ENCODE measurements at places on chromosomes 2 and 18.
A peak's percentile ranks its signal among the peaks of the same experiment; 100 is the strongest.

DNA sequence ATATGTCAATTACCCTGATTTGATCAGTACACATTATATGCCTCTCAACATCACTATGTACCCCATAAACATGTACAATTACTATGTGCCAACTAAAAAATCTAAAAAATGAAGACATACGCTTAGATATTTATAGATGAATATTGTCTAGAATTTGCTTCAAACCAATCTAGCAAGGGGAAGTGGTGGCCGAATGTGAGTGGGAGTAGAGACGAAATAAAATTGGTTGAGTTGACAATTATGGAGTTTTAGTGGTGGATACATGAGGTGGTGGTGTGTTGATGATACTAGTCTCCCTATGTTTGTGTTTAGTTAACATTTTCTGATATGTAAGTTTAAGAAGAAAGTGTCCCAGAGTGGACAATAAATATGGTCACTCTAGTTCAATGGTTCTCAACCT is 49.0 kb downstream of the SDC1 start:
- DNase-seq: no peak

GRCh38 chr2:216316743-216317142 is 55.5 kb downstream of the MARCHF4 start:
- DNase-seq: peak; percentile 54

DNA sequence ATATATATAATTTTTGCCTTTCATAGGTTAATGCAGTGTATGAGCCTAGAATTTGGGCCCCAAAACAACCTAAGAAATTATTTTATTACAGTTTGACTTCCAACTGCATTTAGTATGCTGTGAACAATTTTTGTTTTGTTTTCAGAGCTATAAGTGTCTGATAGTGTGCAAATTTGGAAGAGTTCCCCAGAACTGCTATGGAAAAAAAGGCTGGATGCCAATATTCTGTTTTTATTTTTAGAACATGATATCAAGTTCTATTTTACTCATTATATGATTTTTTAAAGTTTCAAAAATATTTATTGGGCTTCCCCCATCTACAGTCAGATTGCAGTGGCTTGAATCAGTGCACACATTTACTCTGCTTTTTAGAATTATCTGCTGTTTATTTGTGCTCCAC is 42.6 kb downstream of the MRPS9 start:
- no peak for DNase-seq

DNA sequence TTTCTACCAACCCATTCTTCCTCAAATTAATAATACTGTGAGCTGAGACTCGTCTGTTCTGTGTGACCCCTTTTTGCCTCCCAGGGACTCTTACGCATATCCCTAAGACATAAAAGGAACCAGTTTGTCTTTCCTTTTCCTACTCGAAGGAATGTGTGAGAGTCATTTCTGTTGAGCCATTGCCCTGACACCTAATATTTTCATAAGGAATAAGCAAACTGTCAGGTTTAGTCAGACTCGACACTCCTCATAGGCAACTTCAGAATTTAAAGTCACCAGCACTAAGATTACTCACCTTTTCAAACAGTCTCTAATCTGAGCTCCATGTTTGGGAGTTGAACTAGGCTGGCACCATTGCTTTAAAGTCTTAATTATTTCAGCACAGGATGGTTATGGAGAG is 305.5 kb downstream of the IKZF2 start:
- DNase-seq: no peak

GRCh38 chr2:168920504-168921157 is 19.5 kb downstream of the G6PC2 start:
- peak; percentile 24 for DNase-seq

DNA sequence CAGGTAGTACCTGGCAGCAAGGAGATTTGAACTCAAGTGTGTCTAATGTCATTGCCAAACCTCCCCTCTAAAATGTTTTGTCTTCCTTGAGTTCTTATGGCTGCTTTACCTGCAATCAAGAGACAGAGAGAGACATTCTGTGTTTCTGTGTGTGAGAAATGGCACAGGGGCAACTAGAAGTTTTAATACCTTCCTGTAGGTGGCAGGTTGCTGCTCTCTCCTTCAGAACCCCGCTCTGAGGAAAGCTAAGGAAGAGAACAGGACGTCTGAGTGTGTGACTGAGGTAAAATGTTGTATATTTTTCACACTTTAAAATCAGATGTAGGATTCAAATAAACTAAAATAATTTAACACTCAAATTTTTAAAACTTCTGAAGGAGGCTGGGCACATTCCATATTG is 19.2 kb downstream of the DTNA start:
- DNase-seq: no peak

DNA sequence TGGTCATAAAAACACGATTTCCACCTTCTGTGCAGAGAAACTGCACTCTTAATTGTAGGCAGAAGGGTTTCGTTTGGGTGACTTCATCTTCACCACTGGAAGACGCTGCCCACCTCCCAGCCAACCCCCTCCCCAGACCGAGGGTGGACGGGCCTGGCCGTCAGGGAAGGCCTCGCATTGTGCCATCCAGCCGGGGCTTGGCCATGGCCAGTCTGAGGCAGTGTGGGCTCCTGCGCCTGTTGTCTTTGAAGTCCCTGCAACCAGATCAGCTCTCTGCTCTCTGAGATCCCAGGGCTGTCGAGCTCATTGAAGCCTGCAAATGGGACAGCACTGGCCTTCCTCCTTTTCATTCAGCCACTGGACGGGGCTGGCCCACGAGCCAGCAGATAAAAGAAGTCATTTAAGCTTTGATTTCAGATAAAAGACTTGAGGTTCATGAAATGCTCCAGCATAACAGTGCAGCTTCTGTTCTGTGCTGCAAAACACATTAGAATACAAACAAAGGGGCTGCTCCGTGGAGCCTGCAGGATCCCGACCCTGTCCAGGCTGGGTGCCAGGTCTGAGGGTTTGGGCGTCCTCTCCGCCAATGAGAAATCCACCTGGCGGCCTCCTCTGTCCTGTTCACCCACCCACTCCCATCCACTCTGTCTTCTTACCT is 253.5 kb downstream of the LDLRAD4 start:
- no peak for DNase-seq

- no peak for DNase-seq
Observed at GRCh38 chr2:1766851-1767811, 22.8 kb upstream of the PXDN start.

DNA sequence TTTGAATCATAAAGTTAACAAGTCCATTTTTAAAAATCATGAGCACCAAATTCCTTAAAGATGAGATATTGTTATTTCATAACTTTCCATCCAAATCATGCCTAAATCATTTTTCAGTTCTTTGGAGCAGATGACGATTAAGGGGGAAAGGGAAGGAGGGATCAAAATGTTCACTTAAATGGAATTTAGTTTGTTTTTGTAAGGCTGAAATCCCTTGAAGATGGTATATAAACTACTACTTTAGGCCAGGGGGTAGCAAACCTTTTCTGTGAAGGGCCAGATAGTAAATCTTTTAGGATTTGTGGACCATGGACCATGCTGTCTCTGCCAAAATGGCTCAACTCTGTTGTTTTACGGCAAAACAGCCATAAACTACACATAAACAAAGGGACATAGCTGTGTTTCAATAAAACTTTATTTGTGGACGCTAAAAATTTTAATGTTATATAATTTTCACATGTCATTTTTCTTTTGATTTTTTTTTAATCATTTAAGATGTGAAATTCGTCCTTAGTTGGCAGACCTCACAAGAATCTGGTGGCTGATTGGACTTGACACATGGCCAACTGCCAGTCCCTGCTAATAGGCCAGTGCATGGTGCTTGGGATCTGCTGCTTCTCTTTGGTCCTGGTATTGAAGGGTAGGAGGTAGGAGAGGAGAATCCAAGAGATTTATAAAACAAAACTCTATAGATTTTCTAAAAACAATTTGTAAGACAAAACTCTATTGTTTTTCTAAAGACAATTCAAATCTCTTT is 52.0 kb upstream of the RTN4 start:
- DNase-seq: no peak
